ENCODE measurements at places on chromosomes 6 and 20.
A peak's percentile ranks its signal among the peaks of the same experiment; 100 is the strongest.

DNA sequence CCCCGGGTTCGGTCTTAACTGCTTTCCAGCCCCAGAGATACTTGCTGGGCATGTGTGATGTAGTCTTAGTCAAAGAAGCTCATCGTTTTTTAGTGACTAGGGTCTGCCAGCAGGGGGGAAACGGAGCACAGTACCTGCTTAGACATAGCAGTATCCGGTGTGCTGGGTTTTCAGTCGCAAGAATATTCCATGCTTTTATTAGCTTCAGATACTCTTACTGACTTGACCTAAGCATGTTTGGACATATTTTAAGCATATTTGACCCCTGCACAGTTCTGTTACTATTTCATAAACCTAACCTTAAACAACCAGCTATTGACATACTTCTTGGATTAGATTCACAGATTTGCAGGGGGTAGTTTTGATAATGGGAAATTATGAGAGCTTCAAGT is 3.0 kb downstream of the E2F3 start:
- peak; percentile 59 for DNase-seq

DNA sequence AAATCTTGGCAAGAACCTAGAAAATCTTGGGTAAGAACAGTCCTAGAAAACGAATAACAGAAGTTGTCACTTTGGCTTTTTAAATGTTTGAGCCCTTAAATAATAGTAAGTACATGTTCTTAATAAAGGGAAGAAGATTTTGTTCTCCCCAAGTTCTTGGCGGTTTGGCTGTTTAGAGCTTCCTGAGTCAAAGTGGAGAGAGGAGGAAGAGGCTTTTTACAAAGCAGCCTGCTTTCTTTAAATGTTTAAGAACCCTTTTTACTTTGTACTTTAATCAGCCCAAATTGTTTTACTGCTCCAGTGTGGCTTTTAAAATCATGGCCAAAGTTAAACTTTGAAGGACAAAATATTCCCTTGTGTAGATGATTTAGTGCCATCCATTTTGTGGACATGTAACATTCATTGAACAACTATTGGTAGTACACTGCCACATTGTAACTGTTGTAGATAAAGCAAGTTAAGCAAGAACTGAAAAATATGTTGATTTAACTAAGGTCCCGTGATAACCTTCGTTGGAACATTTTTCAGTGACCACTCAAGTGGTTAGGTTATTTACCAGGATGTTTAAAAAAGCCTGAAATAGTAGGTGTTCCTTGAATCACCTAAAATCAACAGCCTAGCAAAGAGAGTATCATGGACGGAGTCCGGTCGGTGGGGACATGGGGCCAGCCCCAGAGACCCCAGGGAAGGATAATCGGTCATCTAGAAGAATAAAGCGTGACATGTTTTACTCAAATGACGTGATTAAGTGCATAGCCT is 2.4 kb downstream of the AMD1 start:
- no peak for DNase-seq

DNA sequence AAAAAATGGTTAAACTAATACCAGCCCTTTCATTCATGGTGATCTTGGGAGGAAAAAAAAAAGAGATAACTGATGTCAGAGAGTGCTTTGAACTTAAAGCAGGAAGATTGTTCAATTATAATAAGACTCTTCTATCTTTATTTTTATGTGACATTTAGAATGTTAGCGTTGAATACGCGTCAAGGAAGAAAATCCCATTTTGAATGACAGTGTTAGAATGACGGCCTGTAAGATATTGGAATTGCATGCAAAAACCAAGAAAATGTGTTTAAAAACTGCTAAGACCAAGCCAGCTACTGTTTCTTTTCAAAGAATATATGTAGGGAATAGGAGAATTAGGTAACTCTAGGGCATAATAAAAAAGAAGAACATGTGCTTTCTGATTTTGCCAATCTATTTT is 123.0 kb downstream of the CARMIL1 start:
- no peak for DNase-seq

- DNase-seq: no peak
These were observed 425.5 kb downstream of the BCKDHB start for GRCh38 chr6:80531681-80532619.

GRCh38 chr6:17817763-17818162 is 111.0 kb upstream of the NUP153 start:
- DNase-seq: no peak

Data from fibroblast of the conjunctiva (primary cell).